Hypothalamus (tissue), 51 donors: ENCODE measurements at places on chromosomes 16 and 17.

- DNase-seq: no peak
Observed at GRCh38 chr17:39740357-39741111, 2.8 kb downstream of the GRB7 start.

DNA sequence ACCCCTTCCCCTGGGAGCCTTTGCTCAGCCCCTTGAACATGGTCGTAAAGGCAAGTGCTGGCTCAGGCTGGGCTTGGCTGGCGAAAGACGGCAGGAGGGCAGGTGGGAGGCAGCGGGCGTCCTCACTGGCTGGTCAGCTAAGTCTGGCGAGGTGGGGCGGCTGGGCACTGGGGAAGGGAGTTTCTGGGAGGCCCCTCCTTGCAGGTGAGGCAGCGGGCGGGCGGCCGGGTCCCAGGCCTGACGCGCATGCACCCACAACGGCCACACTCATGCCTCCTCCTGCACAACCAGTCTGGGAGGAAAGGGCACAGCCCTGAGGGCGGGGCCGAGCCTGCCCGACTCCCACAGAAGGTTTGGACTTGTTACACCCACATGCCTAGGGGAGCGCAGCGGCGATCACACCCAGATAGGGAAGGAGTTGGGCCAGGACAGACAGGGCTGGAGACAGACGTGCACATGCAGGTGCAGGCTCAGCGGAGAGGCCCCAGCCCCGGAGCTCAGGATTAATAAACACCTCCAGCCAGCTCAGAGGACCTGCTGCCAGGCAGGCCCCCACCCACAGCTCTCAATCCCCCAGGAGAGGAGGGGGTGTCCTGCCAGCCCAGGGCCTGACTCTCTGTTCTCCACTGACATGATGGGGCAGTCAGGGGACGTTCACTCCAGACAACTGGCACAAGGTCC is at the start of gene EVPL:
Gene EVPL (minus strand): TSS at position 148 of the 681 bp plus-strand sequence. CDS start 108 bp downstream, at position 40.
- no peak for DNase-seq

- no peak for DNase-seq
Observed at GRCh38 chr16:85912211-85912974, 13.4 kb downstream of the IRF8 start.

GRCh38 chr16:21185659-21186325 is 25.6 kb downstream of the ZP2 start:
- no peak for DNase-seq

DNA sequence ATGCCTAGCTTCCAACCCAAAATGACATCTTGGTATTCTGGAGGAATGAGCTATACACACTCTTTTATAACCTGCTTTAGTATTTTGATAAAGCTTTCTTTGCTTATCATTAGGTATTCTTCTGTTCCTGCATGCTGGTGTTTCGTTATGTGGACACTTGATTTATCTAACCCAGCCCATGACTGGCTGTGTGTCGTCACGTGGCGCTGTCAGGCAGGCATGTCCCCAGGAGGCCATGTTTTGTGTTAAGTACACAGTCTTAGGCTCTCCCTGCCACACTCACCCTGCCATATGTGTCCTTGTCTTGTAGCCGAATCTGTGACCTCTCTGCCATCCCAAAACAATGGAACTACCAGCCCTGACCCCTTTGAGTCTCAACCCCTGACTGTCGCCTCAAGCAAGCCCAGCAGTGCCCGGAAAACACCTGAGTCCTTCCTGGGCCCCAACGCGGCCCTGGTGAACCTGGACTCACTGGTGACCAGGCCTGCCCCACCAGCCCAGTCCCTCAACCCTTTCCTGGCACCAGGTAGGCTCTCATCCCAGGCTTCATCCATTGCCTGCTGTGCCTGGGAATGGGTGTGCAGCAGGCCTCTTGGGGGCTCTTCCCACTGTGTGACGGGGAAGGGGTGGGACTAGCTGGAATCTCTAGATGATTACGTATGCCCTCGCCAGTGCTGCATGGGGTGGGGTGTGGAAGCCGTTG is 30.8 kb downstream of the B9D1 start:
- DNase-seq: no peak

DNA sequence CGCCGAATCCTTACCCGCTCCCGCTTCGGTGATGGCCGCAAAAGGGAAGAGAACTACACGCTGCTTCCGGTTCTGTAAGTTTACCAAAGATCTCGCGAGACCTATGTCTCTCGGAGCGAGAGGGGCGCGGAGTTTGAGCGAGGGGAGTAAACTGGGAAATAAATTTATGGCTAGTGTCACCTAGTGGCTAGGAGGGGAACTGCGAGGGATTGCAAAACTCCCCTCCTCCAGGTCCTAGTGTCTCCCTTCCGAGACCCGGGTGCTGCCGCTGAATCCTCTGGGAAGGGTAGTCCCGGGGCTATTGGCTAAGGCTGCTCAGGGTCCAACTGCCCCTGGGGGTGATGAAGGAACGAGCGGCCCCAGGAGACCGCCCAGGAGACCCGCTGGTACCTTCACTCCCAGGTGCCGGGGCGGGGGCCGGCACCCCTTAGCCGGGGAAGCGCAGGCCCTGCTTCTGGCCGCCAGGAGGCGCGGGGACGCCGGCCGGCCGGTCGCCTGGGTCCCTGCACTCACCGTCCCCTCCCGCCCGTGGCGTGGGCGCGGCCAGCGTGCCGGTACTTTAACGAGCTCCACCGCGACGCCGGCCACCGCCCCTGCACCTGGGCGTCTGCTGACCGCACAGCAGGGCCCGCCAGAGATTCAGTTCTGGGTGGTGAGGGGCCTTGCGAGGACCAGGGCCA is at the start of gene RPL26:
Gene RPL26 (minus strand): TSS at position 51 of the 680 bp plus-strand sequence. CDS start 883 bp downstream, outside the sequence.
- DNase-seq: peak; percentile 94

- no peak for DNase-seq
Observed at GRCh38 chr16:13902677-13903076, 17.3 kb upstream of the ERCC4 start.

DNA sequence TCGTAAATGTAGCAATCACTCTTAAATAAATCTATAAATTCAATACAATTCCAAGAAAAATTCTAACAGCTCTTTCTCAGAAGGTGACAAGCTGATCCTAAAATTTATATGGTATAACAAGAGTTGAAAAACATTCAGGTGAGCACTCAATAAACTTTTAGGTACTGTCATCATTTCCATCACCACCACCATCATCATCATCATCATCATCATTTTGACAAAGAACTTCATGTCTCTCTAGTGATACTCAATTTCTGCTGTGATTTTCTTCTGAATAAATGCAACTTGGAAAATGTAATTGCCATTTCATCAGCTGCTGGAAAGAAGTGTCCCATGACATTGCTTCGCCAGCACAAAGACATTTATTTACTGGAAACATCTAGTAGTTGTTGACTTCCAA is 222.9 kb upstream of the IRX5 start:
- no peak for DNase-seq

DNA sequence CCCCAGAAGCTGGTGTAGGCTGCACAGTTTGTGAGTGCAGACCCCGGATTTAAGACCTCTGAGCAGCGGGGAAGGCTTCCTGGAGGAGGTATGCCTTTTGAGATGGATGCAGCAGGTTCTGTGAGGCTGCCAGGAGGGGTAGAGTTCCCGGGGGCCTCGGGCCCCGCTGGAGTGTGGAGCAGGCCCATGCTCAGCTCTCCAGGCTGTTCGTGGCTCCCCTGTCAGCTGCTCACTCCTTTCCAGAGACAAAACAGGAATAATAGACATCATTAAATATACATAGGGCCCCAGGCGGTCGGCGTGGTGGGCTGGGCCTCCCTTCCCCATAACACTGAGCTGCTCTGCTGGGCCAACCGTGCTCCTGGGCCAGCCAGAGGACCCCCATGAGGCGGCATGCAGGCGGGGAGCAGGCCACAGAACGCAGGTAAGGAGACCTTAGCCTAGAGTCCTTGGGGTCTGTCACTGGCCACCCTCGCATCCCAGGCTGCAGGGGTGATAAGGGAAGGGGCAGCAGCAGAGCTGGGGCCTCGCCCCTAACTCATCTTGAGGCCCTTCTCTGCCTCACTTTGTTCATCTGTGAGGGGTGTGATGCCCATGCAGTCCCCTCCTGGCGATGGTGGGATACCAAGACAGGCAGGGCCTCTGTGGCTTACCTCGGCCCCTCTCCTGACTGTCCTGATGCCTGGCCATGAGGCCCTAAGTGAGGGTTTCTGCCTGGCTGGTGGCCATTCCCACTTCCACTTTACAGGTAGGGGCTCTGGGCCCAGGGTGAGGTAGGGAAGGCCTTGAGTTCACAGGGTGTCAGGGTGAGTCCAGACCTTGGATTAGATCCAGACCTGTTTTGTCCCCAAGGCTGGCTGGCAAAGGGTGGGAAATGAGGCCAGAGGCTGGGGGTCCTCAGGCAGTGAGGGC is at the start of gene MYO15A:
Gene MYO15A (plus strand): TSS at position 356 of the 912 bp plus-strand sequence. CDS start 10,045 bp downstream, outside the sequence.
- DNase-seq: no peak

- no peak for DNase-seq
Observed at GRCh38 chr16:46808997-46809396, 22.0 kb downstream of the C16orf87 start.

DNA sequence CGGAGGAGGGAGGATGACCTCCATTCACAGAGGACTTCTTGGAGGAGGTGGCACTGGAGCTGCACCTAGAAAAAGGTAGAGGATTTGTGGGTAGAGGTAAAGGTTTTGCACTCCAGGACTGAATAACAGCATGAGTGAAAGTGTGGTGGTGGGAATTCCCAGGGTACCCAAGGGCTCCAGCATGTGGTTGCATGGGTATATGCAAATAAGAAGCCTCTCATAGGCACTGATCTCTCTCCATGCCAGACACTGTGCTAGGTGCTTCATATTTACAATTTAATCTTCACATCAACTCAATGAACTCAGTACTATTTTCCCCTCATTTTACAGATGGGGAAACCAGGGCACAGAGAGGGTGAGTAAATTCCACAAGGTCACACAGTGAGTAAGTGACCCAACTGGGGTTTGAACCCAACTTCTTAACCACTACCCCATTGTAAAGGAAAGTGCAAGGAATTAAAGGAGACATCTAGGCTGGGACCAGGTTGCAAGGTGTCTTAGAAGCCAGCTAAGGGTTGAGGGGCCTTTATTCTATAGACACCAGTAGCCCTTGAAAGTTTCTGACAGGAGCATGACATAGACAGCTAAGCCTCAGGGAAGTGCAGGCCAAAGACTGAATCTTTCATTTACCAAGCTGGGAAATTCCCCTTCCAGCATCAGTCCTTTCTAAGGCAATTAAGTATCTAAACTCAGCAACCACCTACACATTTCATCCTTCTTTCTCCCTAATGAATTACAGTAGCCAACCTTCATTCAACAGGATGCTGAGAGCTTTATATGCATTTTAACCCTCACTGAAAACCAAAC is 21.3 kb downstream of the SCNN1B start:
- no peak for DNase-seq

- no peak for DNase-seq
Observed at GRCh38 chr17:33220036-33220435, 73.1 kb downstream of the ASIC2 start.

DNA sequence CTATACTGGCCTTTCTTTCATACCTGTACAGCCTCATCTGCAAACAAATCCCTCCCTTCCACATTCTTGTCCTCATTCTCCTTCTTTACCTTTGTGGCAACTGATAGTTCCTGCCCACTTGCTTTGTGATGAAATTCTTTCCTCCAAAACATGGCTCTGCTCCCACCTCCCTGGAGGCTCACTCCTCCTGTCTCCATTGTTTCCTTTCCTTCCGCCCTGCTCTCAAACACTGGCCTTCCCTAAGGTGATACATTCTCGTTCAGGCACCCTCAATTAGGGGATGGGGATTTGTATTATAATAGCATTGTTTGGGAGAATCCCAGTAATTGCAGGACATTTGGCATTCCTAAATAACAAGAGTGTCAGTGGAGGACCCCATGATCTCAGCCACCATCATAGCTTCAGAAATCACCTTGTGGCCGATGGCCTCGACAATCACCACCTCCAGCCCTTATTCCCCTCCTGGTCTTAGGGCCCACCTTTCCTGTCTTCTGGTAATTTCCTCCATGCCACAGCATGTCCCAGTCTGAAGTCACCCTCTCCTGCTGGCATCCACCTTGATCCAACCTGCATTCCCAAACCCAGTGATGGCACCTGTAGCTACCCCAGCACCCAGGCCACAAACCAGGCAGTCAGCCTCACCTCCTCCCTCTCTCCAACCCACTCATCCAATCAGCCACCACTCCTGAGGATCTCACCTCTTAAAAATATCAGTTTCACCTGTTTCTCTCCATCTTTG is 7.9 kb downstream of the UNC119 start:
- DNase-seq: no peak

DNA sequence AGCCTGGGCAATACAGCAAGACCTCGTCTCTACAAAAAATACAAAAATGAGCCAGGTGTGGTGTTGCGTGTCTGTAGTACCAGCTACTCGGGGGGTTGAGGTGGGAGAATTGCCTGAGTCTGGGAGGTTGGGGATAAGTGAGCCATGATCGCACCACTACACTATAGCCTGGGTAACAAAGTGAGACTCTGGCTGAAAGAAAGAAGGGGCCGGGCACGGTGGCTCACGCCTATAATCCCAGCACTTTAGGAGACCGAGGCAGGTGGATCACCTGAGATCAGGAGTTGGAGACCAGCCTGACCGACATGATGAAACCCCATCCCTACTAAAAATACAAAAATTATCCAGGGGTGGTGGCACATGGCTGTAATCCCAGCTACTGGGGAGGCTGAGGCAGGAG is 10.5 kb upstream of the GRB2 start:
- DNase-seq: no peak

GRCh38 chr16:89422527-89422904 is 67.8 kb downstream of the ANKRD11 start:
- no peak for DNase-seq

DNA sequence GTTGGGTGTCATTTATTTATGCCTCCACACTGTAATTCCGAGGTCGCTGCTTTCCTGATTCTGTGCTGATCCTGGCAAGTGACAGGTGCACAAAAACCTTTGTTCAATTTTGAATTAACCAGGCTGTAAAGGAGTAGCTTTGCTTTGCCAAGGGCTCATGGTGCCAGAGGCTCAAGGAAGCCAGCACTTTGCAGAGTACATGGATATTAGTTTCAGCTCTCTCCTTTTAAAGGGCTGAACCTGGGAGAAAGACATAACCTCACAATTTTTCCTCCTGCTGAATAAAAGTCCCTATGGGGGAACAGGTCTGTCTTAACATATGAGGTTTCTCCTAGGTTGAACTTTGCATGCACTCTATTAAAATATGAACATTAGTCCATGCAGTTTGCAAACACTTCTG is 227.6 kb upstream of the WSB1 start:
- no peak for DNase-seq

- DNase-seq: no peak
Observed at GRCh38 chr17:59762049-59762823, 54.8 kb downstream of the VMP1 start.

GRCh38 chr16:51657848-51658247 is 506.8 kb upstream of the SALL1 start:
- DNase-seq: no peak

GRCh38 chr16:30731411-30731810 is 16.8 kb upstream of the PHKG2 start:
- no peak for DNase-seq

- no peak for DNase-seq
Observed at GRCh38 chr16:9102379-9102778, 10.9 kb downstream of the HAPSTR1 start.

GRCh38 chr16:4347765-4348509 is 3.2 kb downstream of the PAM16 start:
- DNase-seq: no peak
